ENCODE measurements at places on chromosomes 2 and 18.
A peak's percentile ranks its signal among the peaks of the same experiment; 100 is the strongest.

- no peak for DNase-seq
Observed at GRCh38 chr2:51579412-51579811, 547.5 kb upstream of the NRXN1 start.

DNA sequence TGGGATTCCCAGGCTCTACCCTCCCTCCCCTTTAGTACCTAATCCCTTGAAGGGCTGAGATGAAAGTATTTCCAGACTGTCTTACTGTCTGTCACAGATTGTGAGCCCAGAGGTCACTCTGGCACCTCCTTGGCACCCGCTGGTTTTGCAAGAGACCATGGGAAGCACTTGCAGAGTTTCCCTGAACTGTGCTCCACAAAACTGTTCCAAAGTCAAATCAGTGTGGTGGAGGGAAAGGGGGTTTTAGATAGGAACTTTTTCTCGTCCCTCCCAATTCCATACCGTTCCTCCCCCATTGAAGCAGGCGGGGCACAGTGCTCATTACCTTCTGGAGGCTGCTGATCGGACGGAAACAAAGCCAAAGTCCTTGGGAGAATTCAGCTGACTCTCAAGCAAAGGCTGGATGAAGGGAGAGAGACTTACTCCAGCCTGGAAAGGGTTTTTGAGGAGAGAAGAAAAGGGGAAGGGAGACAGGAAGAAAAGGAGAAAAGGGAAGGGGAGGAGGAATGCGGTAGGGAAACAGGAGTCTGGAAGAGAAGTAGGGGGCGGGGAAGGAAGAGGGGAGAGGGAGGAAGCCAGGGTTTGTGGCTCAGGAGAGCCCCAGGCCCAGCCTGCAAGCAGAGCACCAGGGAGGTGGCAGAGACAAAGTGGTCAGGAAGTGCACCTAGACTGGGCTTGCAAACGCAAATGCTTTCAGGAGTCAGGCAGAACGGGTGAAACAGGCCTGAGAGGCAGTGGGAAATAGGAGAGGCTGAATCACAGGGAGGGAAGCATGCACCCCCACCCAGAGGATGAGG lies 88.4 kb upstream of the SP3 start:
- no peak for DNase-seq

- no peak for DNase-seq
Observed at GRCh38 chr2:40470822-40471813, 19.2 kb upstream of the SLC8A1 start.

GRCh38 chr2:43751476-43751990 lies 22.3 kb upstream of the DYNC2LI1 start:
- DNase-seq = no peak

GRCh38 chr2:209579230-209579749 lies 155.4 kb downstream of the MAP2 start:
- no peak for DNase-seq

DNA sequence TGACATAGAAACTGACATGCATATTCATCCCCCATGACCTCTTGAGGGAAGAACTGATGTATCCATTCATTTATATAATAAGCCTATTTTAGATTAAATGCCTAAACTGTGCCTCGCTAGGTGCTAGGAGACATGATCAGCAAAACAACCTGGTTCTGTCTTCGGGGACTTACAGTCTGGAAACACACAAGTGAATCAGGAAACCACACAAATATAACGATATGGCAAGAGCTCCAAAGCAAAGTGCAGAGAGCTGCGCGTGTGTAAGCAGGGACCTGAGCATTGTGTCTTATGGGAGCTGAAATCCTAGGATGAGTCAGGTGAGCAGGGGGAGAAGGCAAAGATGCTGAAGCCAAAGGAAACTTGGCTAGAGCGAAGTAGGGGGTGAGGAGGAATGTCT lies 120.6 kb downstream of the NRP2 start:
- no peak for DNase-seq

DNA sequence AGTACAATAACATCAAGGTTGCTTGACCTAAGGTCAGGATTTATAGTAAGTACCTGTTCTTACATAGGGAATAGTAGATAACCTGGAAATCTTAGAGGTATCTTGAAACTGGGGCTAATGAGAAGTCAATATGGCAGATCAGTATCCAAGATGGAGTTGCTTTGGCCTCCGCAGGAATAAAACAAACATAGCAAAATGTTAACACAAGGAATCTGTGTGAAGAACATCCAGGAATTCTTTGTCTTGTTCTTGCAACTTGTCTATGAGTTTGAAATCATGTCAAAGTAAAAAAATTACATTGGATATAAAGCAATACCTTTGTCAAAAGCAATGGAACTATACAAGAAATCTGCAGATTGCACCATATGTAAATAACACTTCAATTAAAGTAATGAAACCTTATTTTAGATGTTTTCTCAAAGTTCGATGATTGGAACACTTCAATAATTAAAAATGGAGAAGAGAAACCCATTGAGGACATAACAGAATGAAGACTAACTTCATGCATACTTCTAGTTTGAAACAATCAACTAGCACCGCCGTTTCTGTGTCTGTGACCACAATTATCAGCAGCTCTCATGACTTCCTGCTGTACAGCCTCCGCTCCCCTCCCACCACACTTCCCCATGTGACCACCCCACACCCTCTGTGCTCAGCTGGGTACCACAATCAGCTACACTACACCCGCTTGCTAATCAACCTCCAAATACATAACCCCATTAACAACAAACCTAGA lies 27.6 kb downstream of the C2orf76 start:
- DNase-seq = no peak

DNA sequence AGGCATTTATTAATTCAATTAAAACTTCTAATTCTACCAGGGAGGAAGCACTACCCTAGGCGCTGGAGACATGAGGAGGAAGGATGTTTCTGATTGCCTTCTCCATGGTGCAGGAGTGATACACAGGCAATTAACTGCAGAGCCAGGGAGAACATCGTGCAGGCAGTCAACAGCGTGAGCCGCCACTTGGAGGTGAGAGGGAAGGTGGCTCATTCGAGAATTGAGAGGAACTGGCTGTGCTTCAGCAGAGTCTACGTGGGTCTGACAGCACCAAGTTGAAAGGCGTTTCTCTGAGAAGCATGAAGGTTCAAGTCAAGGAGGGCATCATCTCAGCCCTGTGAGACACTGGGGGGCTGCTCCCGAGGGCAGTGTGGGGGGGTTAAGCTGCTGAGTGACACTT lies 388.7 kb upstream of the MYT1L start:
- no peak for DNase-seq

DNA sequence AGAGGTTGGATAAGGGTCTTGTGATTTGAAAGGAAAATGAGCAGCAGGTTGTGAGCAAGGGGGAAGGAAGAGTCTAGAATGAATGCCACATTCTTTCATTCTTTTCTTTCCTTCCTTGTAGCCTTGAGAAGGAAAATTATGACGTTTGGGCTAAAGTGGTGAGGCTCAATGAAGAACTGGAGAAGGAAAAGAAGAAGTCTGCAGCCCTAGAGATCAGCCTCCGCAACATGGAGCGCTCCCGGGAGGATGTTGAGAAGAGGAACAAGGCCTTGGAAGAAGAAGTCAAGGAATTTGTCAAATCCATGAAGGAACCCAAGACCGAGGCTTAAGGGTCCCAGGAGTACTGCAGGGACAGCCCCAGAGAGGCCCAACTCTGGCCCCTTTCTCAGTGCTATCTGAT lies 45.3 kb downstream of the BMP10 start:
- DNase-seq = no peak

- no peak for DNase-seq
Observed at GRCh38 chr2:163801486-163801885, 65.7 kb upstream of the FIGN start.

- DNase-seq = no peak
Observed at GRCh38 chr2:68464651-68465050, 2.4 kb downstream of the FBXO48 start.

- no peak for DNase-seq
Observed at GRCh38 chr18:61225336-61225735, 107.9 kb upstream of the CDH20 start.

- peak; percentile 25 for DNase-seq
Observed at GRCh38 chr18:52339891-52340371, at the start of gene DCC. TSS of gene DCC (plus strand) at chr18:52340197. CDS start at chr18:52340788, 591 bp downstream.

GRCh38 chr2:187580462-187581124 lies 26.4 kb upstream of the TFPI start:
- DNase-seq = peak; percentile 56

Data from brain pericyte (primary cell).